DMS53 (cell line): ENCODE measurements at places on chromosomes 12 and 14.

DNA sequence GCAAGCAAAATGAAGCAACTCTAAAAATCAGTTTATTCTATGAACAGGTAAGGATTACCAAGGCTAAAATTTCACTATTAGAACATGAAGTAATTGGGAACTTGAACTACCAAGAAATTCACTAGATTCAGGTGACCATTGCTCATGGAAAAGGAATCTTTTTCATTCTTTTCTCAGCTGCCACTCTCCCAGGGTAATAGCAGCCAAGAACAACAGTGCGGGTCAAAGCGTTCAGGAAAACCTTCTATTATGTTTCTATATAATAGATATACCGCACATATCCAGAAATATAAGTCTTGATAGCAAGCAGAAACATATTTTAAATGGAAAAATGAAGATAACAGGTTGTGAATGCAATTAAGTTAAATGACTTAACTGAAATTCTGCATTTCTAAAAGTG, 125.6 kb downstream of the NELL2 start:
- DNase-seq: no peak

- DNase-seq: no peak
These were observed 84.7 kb upstream of the STRN3 start for GRCh38 chr14:31110872-31111271.

- no peak for DNase-seq
These were observed 48.1 kb downstream of the KDM2B start for GRCh38 chr12:121532503-121533393.

DNA sequence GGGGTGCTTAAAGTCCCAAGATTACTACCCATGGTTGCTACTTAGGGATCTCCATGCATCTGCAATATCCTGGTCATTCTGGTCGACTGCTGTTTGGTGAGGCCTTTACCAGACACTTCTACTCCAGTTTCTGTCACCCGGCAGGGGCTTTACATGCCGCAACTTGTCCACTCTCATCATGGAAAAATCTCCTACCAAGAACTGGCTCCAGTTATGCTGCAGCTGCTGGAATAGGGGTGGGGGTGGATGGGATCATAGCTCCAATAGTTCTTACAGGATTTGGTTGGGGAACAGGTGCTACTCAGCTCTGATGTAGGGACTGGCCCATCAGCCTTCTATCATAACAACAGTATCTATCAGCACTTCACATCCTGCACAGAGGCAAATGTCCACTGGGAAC, 51.6 kb downstream of the SPTB start:
- DNase-seq: no peak

DNA sequence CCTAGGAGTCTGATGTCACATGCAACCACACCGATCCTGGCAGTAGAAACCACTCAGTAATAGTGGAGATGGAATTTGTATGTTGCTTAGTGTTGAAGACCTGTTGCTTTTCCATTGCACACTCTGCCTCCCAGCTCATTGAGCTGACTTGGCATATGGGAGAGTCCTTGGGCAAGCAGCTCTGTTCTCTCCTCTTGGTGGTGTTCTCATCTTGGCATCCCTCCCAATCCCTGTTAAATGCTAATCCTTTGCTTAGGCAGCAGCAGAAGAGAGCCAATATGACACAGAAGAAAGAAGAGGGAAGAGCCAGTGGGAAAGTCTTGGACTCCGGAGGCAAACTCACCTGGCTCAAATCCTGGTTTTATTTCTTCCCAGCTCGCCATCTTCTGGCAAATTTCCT, 178.0 kb upstream of the CAND1 start:
- DNase-seq: no peak

DNA sequence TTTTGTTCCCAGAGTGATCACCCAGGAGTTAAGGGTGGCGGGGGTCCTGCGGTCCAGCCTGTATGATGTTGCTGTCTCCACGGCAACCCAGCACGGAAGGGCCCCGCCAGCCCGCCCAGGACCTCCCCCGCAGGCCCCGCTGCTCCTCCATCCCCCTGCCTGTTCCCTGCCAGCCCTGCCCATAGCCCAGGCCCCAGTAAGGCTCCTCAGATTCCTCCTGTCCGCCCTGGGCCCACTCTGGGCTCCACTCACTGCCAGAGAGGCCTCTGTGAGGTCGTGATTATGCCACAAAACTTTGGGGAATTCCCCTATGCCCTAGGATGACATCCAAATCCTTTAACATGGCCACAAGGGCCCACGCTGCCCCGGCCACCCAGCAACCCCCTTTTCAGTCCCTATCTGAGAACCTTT, 20.8 kb downstream of the HSP90AA1 start:
- no peak for DNase-seq

- DNase-seq: no peak
These were observed 62.2 kb upstream of the BBS10 start for GRCh38 chr12:76410371-76410770.

DNA sequence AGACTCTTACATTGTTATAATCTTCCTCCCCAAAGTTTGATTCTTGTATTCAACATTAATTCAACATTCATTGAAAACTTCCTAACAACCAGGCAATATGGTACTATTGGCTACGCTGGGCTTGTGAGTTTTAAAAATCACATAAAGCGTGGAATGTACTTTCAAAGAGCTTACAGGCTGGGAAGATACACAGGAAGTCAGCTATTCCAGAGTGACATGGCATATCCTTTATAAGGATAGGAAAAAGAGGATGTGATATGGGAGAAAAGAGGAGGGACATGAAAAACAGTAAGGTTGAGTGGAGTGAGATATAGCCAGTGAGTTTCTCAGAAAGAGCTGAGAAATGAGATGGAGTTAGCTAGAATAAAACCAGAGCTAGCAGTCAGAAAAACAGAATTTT, 103.6 kb upstream of the ATF7IP start:
- peak; percentile 32 for DNase-seq

DNA sequence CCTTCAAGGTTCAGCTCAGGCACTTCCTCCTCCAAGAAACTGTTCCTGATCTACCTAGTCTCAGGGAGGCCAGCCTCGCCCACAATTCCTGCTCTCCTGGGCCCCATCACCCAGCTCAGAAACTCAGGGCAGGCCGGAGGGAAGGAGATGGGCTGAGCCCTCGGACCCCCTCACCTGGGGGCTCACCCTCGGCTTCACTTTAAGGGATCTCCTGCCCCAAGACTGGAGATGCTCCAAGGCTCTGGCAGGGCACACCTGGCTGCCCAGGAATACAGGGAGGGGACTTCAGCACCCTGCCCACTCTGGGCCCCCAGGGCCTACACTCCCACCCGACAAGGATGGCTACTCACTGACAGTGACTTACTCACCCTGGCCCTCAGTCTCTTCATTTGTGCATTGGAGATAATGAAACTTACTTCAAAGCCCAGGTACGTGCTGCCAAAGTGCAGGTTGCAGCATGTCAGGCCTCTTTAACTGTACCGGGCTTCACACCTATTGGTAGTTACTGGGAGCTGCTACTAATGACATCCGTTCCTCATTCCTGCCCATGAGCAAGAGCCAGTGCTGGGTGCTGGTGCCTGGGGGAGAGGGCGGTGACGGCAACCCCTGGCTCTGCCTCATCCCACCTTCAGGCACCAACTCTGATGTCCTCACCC, 21.0 kb upstream of the PPP1R13B start:
- peak; percentile 11 for DNase-seq

DNA sequence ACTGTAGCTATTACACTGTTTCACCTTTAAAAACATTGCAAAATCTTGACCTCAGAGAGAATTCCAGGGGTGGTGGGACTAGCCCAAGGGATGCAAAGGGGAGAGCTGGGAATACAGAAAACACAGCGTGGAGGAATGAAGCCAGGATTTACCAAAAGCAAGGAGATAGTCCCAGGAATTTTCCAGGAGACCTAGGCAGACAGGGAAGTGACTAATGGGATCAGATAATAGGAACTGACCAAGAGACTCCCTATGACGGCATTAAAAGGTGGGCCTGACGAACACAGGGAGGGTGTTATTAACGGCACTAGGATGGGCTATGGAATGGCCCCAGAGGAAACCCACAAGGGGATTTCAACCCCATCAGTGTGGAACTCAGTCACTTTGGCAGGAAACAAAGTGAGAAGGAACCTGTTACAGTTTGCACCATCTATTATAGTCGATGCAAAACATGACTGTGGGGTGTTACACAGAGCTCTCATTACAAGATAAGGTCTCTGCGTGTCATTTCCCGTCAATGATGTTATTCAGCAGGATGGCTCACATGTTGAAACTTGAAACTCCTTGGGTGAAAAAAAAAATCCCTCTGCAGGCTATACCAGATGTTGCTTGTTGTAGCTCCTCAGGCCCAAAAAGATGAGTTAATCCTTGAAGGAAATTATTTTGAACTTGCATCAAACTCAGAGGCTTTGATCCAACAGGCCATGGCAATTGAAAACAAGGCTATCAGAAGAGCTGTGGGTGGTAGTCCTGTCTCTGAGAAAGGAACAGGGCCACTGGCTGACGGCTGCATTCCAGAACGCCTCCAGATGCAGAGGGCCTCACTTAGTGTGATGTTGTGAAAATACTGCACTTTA, 58.7 kb downstream of the DRAM1 start:
- no peak for DNase-seq

DNA sequence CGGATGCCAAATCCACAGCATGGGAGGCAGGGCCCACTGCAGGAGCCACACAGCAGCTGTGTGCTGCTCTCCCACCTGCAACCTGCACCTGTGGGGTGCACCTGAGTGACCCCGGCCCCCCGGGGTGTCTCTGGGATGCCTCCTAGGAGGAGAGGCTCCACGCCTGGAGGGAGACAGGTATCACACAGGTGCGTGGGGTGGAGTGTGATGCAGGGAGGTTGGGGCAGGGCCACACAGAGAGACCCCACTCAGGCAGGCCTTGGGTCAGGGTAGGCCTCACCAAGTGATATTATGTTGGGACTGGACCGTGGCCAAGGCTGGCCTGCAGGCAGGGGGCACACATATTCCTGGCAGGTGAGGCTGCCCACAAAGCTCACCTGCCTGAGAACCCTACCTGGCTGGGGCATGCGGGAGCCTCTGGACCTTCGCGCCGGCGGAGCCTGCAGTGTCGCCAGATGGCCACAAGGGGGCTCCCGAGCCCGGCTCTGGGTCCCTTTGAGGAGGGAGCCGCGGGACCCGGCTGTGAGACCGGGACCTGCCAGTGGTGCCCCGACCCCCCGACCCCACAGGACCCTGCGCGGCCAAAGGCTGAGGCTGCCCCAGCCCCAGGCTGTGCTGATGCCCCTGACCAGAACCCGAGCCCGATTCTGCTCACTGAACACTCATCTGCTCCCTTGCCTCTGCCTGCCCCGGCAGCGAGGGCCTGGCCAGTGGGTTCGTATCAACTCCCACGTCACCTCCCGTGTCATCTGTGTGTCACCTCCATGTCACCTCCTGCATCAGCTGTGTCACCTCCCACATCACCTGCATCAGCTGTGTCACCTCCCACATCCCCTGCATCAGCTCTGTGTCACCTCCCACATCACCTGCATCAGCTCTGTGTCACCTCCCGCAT, 11.4 kb downstream of the TMEM121 start:
- peak; percentile 48 for DNase-seq

- peak; percentile 79 for DNase-seq
These were observed at the start of gene ITPK1 for GRCh38 chr14:93115821-93116675. Gene ITPK1, minus strand, starts transcription at chr14:93115925. Its CDS starts 762 bp downstream, at chr14:93115163.

DNA sequence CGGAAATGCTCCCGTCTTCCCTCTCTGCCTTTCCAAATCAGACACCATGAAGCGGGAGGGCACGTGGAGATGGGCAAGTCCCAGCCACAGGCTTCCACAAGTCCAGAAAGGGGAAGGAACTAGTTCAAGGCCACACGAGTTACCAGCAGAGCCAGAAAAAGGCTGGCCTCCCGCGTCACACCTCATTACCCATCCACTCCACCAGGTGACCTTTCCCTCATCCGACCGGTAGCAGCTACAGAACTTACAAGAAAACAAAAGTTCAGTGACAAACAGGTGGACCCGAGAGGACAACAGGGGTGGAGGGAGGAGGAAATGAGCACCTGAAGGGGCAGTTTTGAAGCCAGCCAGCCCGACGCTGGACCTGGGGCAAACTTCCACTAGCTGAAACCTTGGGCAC, 46.9 kb downstream of the CHGA start:
- DNase-seq: no peak

GRCh38 chr12:58564721-58565120, 355.6 kb downstream of the LRIG3 start:
- no peak for DNase-seq

DNA sequence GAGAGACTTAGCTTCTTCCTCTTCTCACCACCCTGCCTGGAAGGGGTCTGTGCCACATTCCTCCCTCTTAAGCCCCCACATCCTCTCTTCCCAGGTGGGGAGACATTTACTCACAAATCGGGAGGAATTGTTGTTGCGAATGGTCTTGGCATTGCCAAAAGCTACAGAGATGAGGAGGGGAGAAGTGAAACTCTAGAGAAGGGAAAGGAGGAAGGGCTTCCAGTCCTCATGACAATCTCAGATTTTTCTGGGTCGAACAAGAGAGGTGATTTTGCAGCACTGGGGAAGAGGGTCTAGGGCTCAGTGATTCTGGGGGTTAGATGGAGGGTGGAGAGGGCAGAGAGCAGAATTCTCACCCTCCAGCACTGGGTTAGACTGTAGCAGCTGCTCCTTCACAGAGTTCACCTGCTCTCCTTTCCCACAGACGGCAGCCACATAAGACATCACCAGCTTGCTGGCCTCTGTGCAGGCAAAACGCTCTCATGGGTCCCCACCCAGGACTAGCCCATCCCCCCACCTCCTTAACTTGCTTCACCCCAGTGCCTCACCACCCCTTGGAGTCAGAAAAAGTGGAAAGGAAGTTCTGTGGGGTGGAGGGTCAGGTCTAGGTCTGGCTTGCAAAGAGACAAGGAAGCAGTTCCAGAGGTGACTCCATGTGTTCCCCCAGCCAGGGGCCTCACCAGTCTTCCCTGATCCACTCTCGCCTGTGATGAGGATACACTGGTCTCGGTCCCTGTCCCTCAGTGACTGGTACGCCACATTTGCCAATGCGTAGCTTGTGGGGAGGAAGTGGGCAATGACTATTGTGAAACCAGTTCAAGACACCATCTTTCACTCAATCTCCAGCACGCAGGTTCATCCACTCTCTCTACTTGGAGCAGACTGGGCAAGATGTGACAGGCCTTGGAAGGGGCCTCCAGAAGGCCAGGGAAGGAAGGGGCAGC, 2.7 kb downstream of the MYO1A start:
- no peak for DNase-seq

DNA sequence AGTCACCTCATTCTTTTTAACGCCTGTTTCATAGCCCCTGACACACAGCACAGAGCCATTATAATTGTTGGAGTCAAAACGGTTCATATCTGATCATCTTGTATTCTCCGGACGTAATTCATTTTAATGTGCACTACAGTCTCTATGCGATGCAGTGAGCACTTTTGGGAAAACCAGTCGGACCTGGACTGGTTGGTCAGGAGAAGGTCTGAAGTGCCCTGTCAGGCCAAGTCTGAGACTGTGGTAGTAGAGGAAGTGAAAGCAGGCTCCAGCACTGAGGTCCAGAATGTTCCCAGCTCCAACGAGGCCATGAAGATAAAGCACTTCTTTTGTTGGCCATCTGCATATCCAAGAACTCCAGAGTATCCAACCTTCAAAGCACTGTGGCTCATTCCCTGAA, 117.1 kb upstream of the NCOR2 start:
- DNase-seq: no peak

DNA sequence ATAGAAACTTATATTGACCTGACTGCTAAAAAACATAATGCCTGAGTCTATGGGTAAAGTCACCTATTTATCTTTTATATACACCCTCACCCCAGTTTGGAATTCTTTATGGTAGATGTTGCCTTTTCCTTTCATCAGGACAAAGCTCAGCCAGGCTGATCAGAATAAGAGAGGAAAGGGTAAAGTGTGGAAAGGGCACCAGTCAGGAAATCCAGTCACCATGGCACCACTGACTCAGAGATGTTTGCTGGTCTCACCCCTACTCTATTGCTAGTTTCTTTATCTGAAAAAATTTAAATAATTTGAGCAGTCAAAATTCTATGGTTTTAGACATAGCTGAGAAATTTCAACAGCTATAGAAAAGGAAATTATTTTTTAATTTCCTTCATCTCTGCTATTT, 49.2 kb upstream of the SSTR1 start:
- no peak for DNase-seq
